ENCODE measurements at places on chromosomes 2 and 18.
A peak's percentile ranks its signal among the peaks of the same experiment; 100 is the strongest.

DNA sequence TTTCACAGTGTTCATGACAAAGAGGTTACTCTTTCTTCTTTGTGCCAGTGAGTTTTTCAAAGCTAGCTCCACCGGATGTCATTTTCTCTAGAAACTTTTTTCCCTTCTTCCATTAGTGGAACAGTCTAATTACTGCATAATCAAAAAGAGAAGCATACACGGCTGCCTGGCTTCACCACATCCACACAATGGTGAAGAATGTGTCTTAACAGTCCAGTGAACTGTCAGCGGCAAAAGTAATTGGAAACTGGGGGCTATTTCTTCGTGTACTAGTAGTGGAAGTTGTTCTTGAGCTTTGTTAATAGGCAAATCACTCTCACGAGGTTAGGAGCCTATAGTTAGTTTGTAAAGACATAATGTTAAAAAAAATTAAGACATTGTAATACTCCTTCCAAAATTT is 32.9 kb upstream of the PIK3C3 start:
- DNase-seq: no peak

DNA sequence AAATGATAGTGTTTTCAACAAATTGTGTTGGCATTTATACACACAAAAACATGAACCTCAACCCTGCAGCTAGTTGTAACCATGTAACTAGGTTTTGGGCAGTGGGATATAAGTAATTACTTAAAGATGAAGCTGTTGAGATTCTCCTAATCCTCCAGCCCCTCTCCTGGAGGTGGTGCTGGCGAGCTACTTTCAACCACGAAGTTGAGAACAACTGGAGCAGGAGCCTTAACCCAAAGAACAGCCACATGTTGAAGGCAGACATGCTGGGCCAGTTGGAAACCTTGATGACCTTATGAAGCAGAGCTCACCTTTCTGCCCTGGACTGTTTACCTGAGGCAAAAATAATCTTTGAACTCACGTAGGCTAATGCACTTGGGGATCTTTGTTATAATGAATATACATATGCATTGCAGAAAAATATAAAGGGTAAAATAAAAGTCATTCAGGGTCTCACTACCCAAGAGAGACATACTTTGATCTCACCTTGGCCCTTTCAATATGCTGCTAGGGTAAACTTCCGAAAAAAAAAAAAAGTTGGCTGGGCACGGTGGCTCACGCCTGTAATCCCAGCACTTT is 89.6 kb upstream of the NPAS2 start:
- DNase-seq: peak; percentile 8

GRCh38 chr2:5798084-5798483 is 105.9 kb downstream of the SOX11 start:
- DNase-seq: no peak

- no peak for DNase-seq
Measured at GRCh38 chr2:74020702-74021406, 36.1 kb downstream of the TET3 start.

GRCh38 chr2:160033732-160034392 is 28.6 kb downstream of the PLA2R1 start:
- DNase-seq: no peak

GRCh38 chr2:24873619-24874018 is 46.4 kb downstream of the ADCY3 start:
- DNase-seq: no peak

GRCh38 chr2:170505631-170506275 is 209.4 kb upstream of the SP5 start:
- DNase-seq: no peak

DNA sequence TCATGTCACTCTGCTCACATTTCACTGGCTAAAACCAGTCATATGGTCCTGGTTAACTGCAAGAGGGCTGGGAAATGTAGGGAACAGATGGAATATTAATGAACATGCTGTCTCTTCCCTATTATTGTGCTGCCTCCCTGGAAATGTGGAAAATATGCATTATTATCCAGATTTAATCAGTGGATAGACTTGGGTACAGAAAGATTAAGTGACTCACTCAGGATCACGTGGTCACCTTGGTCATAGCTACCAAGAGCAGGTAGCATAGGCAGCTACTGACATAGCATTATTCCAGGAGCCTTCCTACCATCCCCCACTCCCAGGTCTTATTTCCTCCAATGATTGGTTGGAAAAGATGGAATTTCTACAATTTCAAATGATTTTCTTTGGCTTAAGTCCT is 141.1 kb downstream of the HRH4 start:
- DNase-seq: no peak

DNA sequence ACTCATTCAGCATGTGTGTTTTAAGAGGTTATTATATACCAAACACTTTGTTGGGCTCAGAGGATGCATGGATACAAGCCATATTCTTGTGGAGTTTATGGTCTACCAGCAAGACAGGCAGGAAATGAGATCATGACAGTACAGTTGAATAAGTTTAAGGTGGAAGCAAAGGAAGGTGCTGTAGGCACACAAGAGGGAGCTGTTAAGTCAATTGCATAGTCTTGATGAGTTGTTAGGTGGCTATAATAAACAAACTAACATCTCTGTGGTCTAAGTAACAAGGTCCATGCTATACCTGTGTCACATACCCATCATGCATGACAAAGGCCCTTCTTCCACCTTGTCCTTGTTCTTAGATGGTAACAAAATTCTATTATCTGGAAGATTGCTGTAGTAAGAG is 538.3 kb downstream of the CNTNAP5 start:
- no peak for DNase-seq

DNA sequence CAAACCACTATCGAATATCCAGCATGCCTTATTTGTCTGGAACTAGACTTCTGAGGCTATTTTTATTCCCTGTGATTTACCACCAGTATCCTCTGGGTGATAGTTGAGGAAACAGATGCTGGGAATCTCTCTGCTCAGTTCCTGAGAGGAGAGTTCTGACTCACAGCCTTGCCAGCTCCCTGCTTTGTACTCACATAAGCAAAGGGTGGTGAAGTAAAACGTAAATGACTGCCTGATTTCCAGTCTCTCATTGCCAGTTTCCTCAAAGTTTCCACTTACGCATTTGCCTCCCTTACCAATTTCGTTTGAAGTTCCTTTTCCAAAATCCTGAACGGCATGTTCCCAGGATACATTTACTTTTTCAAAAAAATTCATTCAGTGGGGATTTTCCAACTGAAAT is 69.2 kb upstream of the HNRNPA3 start:
- no peak for DNase-seq

GRCh38 chr18:61001138-61001537 is 332.1 kb upstream of the CDH20 start:
- DNase-seq: no peak

GRCh38 chr18:58051765-58052460 is 7.9 kb downstream of the NEDD4L start:
- DNase-seq: no peak

DNA sequence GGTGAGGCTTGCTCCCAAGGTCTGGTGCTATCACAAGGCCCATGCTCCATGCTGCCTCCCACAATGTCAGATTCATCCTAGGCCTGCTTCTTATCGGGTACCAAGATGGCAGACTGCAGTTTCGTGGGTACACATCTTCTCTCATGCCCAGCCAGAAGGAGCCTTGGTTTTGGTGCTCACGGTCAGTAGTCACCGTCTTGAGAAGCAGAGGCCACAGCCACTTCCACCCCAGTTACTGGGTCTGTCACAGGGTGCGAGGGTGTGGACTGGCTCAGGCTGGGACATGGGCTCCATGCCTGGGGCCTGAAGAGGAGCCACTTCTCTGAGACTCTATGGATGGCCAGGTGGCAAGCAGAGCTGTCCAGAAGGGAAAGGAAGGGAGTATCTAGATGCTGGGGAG is 178.8 kb upstream of the HS6ST1 start:
- DNase-seq: no peak

GRCh38 chr2:101556033-101556459 is 81.1 kb upstream of the RFX8 start:
- DNase-seq: no peak

GRCh38 chr2:104465981-104466380 is 387.9 kb upstream of the POU3F3 start:
- DNase-seq: no peak

- DNase-seq: no peak
Measured at GRCh38 chr2:173664513-173664910, 300.7 kb downstream of the SP3 start.

- DNase-seq: no peak
Measured at GRCh38 chr2:136238286-136239078, 120.5 kb upstream of the CXCR4 start.

DNA sequence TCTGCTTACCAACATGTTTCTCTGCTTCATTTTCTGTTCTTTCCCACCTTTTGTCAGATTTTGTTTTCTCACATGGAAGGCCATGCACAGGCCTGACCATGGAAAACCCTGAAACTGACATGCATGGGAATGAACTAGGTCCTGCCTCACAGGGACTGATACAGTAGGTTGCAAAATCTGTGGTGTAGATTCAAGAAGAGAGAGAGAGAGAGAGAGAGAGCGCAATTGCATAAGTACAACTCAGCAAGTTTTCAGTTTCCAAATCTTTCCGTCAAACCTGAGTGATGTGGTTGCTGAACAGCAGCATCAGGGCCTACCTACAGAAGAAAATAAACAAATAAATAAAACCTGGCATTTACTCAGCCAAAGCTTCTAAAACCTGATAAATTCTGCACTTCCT is 87.5 kb upstream of the RNF152 start:
- no peak for DNase-seq

GRCh38 chr2:44787663-44788062 is 153.8 kb upstream of the SIX3 start:
- no peak for DNase-seq

GRCh38 chr2:178279142-178279541 is 84.8 kb downstream of the OSBPL6 start:
- DNase-seq: no peak

DNA sequence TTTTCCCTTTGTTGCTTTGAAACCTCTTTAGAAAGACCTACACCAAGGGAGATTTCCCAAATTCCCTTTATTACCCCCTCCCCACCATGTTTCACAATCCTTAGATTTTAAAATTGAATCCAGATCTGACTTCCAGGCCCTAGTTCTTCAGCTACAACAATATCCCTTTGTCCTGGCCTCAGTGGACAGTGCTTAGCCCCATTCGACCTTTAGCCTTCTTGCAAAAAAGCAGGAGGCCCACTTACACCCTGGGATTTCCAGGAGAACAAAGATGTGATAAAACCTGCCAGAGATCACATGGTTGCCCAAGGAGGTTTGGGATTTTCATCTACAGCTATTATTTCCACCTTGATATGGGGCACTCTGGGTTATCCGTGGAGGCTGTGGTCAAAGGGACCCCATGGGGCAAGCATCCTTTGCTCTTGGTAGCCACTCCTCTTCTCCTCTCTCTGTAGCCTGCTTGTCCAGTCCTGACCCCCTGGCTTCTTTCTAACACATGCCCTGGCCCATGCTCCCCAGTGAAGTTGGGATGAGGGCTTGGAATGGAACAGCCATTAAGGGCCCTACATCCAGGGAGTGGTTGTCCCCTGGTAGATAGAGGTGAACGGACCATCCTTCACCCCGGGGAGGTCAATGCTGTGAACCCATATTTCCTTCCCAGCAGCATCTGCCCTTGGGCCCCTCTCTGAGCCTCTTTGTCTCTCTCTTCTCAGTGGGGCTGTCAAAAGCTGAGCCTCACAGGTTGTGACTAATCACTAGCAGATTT is 267.4 kb downstream of the DYSF start:
- DNase-seq: no peak

DNA sequence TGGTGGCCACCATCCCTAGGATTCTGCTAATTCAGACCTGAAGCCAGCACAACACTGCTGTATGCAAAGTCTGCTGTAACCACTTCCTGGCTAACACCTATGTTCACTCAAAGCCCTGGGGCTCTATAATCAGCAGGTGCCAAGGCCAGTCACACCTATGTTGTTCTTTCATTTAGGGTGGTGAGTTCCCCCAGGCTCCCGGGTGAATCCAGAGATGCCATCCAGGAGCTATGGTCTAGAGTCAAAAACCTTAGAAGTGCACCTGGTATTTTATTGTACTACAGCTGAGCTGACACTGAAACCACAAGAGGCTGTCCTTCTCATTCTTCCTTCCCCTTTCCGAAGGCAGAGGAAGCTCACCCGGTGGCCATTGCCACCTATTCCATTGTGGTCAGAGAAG is 46.2 kb upstream of the CCDC141 start:
- no peak for DNase-seq

- no peak for DNase-seq
Measured at GRCh38 chr2:27681841-27682240, 18.2 kb downstream of the SLC4A1AP start.

GRCh38 chr18:7844418-7844817 is 277.3 kb downstream of the PTPRM start:
- DNase-seq: no peak

- no peak for DNase-seq
Measured at GRCh38 chr2:232537499-232537898, 2.0 kb upstream of the CHRNG start.

- no peak for DNase-seq
Measured at GRCh38 chr2:136006658-136007057, 21.2 kb upstream of the DARS1 start.

- DNase-seq: no peak
Measured at GRCh38 chr2:176158186-176158591, 1.1 kb downstream of the HOXD3 start.

- no peak for DNase-seq
Measured at GRCh38 chr18:10284540-10285282, 169.7 kb upstream of the APCDD1 start.

DNA sequence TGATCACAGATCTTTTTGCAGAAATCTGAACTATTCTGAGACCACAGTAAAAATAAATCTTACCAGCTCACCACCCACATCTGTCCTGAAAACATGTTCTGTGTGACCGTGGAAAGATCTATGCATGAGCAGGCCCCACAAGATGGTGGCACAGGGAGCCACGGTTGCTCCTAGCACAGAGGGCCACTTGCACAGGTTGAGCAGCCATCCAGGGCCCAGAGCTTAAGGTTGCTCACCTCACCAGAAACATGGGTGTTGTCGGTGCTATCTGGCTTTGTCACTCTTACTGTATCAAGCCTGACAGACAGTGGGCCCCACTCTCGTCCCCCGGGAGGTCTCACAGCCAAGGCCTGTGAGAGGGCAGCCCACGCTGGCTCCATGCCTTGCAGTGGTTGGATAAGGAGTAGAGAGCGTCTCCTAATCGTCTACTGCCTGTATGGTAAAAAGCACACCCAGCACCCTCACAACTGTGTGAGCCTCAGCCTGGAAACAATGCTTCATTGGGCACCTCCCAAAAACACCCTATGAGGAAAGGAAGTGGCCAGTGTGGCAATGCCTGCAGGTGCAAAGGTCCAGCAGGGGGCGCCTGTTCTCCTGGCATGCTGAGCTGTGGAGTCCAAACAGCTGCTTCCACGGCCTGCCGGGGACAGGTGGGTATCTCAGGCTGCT is 19.6 kb downstream of the TUBB6 start:
- DNase-seq: peak; percentile 52

GRCh38 chr2:70871398-70872211 is 36.0 kb upstream of the CD207 start:
- DNase-seq: peak; percentile 73

DNA sequence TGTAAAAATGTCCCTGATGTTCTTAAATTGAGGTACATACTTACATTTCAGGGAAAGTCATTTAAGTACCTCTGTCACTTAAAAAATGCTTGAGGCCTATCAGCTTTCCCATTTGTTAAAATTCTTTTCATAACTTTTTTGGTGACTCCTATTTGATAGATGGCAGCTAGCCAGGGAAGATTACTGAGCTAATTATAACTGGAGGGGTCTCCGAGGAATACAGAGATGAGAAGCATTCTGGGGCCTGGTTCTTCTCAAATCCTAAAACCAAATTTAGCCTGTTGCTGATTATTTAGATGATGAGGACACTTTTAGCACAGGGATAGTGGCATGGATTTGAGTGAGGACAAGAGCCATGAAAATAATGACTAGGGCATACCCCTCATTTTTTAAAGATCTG is 4.8 kb downstream of the UGP2 start:
- no peak for DNase-seq

- DNase-seq: no peak
Measured at GRCh38 chr2:203490391-203490790, 44.7 kb downstream of the RAPH1 start.

Data from stimulated activated CD4-positive, alpha-beta T cell treated with anti-CD3 and anti-CD28 coated beads, Interleukin-1b, Interleukin-23, amount 100 ng/mL, for 1 hour (primary cell).